ENCODE measurements at places on chromosomes 13 and 19.

- no peak for DNase-seq
Observed at GRCh38 chr13:44197791-44198770, 175.5 kb upstream of the SERP2 start.

- DNase-seq = no peak
Observed at GRCh38 chr13:50649211-50649610, 194.3 kb downstream of the DLEU7 start.

DNA sequence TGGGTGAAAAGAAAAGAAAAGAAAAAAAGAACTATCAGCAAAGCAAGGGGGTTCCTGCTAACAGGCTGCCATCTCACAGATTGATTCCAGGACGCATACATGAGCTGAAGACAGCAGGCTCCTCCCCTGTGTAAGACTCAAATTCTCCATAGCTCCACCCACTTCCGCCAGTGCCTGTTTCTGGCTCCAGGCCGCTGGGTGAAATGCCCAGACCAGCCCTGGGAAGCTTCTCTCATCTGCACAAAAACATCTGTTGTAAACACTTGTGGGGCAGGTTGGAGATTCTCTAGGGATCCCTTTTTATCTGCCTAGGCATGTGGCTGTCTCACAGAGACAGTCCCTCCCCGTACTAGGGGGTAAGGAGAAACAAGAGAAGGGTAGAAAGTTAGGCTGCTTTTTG is 1054.4 kb upstream of the SPRY2 start:
- no peak for DNase-seq

- no peak for DNase-seq
Observed at GRCh38 chr13:24276861-24277260, 32.5 kb upstream of the C1QTNF9 start.

- DNase-seq = no peak
Observed at GRCh38 chr13:76725211-76725610, 161.0 kb downstream of the KCTD12 start.
